ENCODE measurements at places on chromosomes 6 and 20.

DNA sequence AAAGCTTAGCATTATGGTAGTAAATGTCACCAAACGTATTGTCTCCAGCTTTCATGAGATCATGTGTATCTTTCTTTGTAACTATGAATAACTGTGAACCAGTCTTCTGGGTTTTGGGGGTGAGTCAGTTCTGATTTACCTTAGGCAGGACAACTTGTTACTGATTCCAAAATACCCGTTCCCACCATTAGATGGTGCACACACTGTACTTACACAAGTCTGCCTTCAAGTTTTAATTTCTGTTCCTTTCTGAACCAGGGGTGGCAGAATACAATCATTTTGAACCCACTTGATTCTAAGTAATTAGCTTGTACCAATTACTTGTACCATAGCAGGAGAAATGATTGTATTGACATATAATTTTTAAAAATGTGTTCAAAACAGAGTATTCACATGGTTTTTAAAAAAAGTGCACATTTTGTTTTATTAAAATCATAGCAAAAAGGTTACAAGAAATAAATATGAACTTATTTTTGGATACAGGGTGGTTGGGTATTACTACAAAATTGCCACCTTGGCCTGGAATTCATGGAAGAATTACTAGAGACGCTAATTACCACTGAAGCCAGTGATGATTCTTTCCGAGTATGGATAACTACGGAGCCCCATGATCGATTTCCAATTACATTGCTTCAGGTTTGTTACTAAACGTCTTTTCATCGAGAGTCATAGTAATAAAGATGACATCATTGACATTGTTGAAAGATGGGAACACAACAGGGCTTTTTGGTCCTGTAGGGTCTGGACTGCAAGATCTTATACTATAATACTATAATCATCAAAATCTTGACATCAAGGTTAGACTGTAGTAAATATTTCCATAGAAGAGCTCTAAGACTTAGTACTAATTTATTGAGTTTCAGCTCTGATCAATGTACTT lies 75.2 kb upstream of the GLP1R start:
- peak; percentile 72 for DNase-seq

GRCh38 chr20:18497603-18498002 lies 578 bp upstream of the RBBP9 start:
- no peak for DNase-seq

GRCh38 chr6:36268478-36269275 lies 1.2 kb upstream of the PNPLA1 start:
- peak; percentile 23 for DNase-seq

- no peak for DNase-seq
Observed at GRCh38 chr6:147176795-147177194, 27.4 kb upstream of the STXBP5 start.

GRCh38 chr6:12246900-12247299 lies 43.3 kb upstream of the EDN1 start:
- no peak for DNase-seq

DNA sequence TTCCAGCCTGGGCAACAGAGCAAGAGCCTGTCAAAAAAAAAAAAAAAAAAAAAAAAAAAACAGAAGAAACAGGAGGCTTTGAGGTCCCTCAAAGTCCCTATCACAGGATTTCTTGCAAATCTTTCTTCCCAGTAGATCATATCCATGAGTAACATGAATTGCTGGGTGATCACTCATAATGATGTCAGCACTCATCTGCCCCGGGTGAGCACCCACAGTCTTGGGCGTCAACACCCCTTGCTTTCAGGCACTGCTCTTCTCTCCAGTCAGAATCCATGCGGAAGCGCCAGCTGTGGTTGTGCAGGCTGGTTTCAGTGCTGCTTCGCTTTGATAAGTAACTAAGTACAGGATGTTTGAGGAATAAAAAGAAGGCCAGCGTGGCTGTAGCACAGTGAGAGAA lies 40.2 kb upstream of the INSM1 start:
- peak; percentile 1 for DNase-seq

GRCh38 chr6:129671442-129672340 lies 38.3 kb downstream of the ARHGAP18 start:
- DNase-seq: no peak

- no peak for DNase-seq
Observed at GRCh38 chr6:43037197-43037596, 15.8 kb downstream of the RRP36 start.

GRCh38 chr6:25882051-25882496 lies 8.0 kb upstream of the SLC17A3 start:
- DNase-seq: no peak

GRCh38 chr6:3721810-3722621 lies 29.5 kb downstream of the PXDC1 start:
- DNase-seq: peak; percentile 36

- DNase-seq: peak; percentile 72
Observed at GRCh38 chr20:56222201-56222600, 26.3 kb upstream of the MC3R start.

- DNase-seq: no peak
Observed at GRCh38 chr6:53203483-53203882, 54.8 kb upstream of the GCM1 start.

DNA sequence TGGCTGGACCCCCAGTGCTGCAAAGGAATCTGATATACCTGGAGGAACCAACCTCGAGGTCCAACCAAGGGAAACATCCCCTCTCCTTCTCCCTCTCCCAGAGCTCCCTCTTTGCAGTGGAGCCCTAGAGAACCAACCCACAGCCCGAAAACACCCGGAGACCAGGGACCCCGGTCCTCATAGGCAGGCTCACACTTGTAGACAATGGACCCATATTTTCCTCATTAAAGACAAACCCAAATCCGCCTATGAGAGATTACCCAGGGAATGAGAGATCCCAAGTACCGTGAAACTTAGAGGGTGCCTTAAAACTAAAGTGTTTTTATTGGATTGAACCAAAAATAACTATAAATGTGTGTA lies 9.6 kb upstream of the FOXF2 start:
- DNase-seq: no peak

DNA sequence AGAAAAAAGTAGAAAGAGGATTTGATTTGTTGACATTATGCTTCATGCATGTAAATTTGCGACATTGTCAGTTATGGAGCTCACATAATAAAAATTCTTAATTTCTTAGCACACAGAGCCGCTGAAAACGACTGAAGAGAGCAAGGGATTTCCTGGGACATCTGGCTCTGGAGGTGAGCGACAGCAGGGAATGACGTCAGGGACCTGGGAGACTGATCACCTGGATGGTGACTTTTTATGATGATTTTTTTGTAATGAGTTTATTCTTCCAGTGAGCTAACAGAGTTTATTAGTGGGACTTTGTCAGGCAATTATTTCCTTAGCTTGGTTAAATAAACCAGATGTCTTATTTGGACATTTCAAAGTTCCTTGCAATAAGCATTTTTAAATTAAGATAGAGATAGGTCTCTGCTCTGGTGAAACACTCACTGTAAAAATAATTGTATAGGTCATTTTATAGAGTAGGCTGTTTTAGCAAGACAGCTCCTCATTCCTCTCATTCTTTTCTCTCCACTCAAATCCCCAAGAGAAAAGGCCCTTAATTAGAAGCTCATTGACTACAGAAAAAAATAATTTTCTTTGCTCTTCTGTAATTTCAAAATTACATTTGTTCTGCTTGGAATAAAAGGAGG lies 19.4 kb downstream of the TMEM200A start:
- peak; percentile 65 for DNase-seq

GRCh38 chr6:42820512-42821340 lies 38.9 kb downstream of the BICRAL start:
- DNase-seq: no peak

GRCh38 chr6:6193221-6193745 lies 127.2 kb downstream of the F13A1 start:
- DNase-seq: no peak

- DNase-seq: peak; percentile 41
Observed at GRCh38 chr6:52788478-52788877, 15.1 kb downstream of the GSTA1 start.

- no peak for DNase-seq
Observed at GRCh38 chr20:25018425-25018824, 25.9 kb upstream of the APMAP start.

- no peak for DNase-seq
Observed at GRCh38 chr6:166379800-166380199, 2.9 kb downstream of the MPC1 start.

DNA sequence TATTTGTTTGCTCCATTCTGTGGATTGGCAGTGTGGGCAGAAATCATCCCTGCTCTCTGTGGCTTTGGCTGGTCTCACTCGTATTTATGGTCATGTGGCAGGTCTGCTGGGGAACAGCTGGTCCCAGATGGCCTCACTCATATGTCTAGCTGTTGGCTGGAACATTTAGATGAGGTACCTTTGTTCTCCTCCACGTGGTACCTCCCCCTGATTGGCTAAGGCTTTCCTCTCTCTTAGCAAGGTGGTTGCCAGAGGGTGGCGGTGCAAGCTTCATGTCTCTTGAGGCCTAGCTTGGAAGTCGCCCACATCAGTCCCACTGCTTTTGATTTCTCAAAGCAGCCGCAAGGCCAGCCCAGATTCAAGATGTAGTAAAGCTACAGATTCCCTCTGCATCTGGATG lies 348.5 kb upstream of the BTBD3 start:
- DNase-seq: no peak

- no peak for DNase-seq
Observed at GRCh38 chr6:134147034-134147533, 94.7 kb upstream of the SLC2A12 start.

DNA sequence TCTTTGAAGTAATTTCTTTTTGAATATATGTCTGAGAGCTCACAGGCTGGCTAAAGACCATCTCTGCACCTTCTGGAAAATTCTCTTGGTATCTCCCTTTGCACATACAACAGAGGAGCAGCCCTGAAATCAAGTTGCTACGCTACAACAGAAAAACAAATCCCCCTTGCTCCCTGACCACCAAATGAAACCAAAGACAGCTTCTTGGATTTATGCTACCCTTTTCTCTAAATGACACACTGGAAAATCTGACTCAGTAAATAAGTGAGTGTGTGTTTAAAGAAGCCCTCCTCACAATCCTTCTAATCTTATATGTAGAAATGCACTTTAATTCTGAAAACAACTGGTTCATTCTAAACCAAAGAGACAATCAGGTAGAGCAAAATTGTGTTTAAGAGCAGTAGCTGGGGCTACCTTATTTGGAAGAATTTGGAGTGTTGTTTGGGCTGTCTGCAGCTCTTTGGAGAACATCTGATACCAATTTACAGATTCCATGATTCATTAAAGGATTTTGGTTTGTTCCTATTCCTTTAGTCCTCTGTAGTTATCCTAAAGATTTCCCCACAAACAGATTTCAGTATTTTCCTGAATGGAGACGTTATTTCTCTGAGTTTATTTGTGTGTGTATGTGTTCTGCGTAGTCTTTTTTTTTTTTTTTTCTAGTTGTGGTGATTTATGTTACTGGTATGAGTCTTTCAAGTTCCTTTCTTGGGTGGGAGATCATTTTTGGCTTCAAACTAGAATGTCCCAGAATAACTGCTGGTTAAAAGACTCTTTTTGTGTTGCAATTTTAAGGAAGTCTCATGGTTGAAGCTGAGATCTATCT lies 36.4 kb upstream of the UTRN start:
- DNase-seq: peak; percentile 67

- DNase-seq: no peak
Observed at GRCh38 chr6:40586369-40587201, 579 bp downstream of the LRFN2 start.

GRCh38 chr6:161273274-161273751 lies 548 bp downstream of the AGPAT4 start:
- DNase-seq: peak; percentile 68

DNA sequence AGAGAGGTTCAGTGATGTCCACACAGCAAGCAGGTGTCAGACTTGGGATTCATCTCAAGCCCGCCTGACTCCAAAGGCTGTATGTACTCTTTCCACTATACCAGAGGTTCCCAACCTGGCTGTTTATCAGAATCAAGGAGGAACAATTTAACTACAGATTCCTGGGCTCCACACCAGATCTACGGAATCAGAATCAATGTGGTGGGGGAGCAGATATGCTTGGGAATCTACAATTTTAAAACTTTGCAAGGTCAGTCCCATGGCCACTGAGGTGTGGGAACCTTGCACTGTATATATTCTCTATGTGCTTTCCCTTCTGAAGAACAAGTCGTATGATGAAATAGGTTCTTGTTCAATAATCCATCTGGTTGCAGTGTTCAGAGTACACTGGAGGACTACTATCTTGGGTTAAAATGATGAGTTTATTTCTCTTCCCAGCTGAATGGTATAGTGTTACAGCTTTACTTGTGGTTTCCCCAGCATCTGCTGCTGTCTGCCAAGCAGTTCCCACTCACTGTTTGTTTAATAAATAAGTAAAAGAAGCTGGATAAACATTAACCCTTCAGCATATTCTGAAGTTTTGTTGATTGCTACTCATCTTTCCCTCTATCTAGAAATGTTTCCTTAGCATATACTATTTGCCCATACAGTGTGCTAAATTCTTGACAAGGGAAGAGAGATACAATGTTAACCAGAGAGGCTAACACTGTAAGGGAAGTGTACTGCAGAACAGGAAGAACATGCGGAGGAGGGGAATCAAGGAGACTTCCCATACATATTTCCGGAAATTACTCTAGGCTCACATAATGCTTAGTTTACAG lies 9.9 kb downstream of the TTI1 start:
- peak; percentile 96 for DNase-seq

DNA sequence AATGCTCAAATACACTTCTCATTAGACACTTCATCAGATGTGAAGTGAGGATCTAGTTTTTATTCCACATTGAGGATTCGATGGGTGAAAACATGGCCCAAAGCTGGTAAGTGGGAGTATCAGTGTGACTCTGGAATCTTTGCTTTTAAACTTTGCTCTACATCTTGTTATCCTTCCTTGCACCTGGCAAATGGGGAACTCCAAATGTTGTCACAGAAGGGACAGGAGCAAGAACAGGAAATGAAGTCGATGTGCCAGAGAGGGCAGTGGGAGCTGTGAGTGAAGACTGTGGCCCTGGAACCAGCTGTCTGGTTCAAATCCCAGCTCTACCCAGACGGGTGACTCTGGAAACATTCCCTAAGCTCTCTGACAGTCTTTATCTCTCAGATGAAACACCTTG lies 86.7 kb upstream of the AGPAT4 start:
- no peak for DNase-seq

DNA sequence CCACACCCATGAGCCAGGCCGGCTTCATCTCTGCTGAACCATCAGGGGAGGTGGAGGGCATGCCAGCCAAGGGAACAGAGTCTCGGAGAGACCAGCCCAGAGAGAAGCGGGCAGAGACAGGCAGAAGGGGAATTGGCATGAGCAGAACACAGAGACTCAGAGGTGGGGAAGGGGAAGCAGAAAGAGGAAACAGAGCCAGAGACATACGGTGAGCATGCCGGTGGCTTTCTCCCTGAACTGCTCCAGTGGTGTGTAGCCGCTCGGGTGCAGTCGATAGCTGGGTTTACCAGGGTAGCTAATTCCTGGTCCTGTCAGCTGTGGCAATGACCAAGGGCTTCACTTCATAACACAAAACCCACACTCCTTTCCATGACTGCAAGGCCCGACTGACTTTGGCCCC lies 83.6 kb upstream of the CCDC167 start:
- no peak for DNase-seq

DNA sequence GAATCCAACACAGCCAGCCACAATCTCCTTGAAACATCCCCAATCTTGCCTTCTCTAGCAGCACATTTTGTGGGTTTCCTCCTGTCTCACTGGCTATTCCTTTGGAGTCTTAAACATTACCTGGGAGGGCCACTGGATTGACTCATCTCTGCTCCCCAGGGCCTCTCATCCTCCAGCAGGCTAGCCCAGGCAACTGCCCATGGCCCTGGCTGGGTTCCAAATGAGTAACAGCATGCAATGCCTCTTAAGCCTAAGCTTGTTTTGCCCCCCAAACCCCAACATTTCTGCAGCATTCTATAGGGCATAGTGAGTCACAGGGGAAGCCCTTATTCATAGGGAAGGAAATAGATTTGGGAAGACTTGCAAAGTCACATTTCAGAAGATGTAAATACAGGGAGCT lies 204.9 kb downstream of the FOXA2 start:
- DNase-seq: no peak

GRCh38 chr20:46057856-46058598 lies 29.0 kb downstream of the SLC12A5 start:
- DNase-seq: peak; percentile 33

Data from fibroblast of villous mesenchyme (primary cell).